ENCODE measurements at places on chromosomes 6 and 20. TPM values are rescaled to one million over a fixed set of nuclear protein-coding genes. Genes with fewer than 3 reads are reported as not detected.

Gene MAP7
- not detected for polyA plus RNA-seq

Gene NR2E1
- not detected for polyA plus RNA-seq

Gene SLC22A1
- not detected for polyA plus RNA-seq

Gene PROKR2
- polyA plus RNA-seq, result not detected

Gene TRIM15
- not detected for polyA plus RNA-seq

- DNase-seq, result no peak
Measured at GRCh38 chr6:107764684-107765460, 59.2 kb downstream of the SCML4 start.

GRCh38 chr20:11726026-11726425 lies 191.7 kb upstream of the BTBD3 start:
- no peak for DNase-seq
